Stimulated activated CD4-positive, alpha-beta T cell treated with anti-CD3 and anti-CD28 coated beads, Interleukin-15, amount 100 ng/mL, for 24 hours (primary cell): ENCODE measurements at places on chromosomes 12 and 14.

DNA sequence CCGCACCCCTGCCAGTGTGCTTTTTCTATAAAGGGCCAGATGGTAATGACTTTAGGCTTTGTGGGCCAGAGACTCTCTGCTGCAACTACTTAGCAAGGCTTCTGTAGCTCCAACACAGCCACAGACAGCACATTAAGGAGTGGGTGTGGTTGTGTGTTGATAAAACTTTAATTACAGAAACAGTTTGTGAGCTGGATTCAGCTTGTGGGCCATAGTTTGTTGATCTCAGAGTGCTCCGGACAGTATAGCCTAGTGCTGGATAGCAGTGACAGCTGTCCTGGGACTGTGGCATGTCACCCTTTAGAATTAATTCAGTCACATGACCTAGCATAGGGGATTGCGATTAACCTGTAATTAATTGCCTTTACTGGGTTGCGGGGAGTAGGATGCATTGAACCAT is 109.7 kb downstream of the ZNF664 start:
- DNase-seq: no peak

- no peak for DNase-seq
These were observed 8.7 kb upstream of the SLC4A8 start for GRCh38 chr12:51415931-51416330.

GRCh38 chr12:26833743-26834490 is 923 bp upstream of the ITPR2 start:
- DNase-seq: peak; percentile 56

DNA sequence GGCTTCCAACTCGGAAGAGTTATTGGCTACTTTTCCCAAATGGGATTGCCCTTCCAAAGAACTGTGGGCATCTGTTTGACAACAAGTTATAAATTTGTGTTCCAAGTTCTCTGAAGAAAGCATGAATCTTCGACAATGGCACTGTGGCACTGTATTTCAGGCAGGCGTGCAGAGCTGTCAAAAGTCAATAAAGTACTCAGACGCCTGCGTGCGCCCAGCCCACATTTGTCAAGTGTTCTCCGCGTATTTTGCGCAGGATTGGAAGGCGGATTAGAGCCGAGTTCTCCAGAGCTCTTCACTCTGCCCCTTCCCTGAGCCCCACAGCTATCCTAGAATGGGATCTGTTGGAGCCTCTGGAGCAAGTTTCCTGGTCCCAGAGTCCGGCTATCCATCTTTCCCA is 103.2 kb downstream of the SLC25A47 start:
- DNase-seq: no peak

GRCh38 chr14:96660123-96660522 is 137.1 kb upstream of the VRK1 start:
- DNase-seq: no peak

GRCh38 chr14:105083926-105084685 is 18.9 kb upstream of the GPR132 start:
- DNase-seq: no peak

DNA sequence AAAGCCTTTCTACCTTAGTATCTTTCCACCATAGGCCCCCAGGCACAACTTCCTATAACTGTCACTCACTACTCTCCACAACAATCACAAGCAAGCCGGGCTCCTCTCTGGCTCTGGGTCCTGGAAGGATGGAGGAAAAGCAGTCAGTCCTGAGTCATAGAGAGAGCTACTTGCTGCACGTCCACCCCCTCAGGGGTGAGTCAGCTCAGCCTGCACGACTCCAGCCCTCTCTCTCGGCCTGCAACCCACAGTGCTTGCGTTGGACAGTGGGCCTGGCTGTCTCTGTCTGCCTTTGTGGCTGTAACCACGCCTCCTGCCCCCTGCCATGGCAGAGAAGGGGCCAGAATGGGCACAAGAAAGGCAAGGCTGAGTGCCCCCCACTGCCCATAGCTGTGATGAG is 154.1 kb upstream of the FKBP4 start:
- peak; percentile 52 for DNase-seq

DNA sequence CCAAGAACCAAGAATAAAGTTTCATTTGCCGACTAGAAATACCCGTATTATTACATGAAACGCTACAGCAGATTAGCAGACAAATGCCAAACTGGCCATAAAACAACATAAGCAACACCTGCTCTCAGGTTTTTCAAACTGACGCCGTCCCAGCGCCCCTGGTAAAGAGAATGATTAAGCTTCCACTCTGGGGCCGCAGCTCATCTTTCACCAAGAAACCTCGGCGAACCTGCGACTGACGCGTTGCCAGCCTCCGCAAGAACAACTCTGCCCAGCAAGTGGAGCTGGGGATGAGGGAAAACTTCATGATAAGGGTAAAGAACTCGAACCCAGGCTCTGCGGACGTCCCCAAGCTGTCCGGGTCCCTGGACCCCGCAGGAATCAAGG is 530 bp downstream of the ARL1 start:
- no peak for DNase-seq

DNA sequence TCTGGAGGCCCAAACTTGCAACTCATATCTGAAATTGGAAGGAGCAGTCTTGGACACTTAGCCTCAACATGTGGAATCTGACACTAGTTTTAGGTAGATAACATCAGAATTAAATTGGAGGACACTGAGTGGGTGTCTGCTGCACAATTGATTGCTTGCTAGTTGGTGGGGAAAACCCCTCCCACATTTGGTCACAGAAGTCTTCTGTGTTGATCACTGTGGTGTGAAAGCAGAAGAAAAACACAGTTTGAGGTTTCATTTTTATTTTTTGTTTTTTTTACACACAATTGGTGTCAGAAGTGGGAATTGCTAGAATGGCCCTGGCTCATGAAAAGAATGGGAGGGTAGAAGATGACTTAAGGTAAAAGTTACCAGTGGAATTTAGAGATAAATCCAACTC is 78.0 kb upstream of the CD163 start:
- DNase-seq: no peak

DNA sequence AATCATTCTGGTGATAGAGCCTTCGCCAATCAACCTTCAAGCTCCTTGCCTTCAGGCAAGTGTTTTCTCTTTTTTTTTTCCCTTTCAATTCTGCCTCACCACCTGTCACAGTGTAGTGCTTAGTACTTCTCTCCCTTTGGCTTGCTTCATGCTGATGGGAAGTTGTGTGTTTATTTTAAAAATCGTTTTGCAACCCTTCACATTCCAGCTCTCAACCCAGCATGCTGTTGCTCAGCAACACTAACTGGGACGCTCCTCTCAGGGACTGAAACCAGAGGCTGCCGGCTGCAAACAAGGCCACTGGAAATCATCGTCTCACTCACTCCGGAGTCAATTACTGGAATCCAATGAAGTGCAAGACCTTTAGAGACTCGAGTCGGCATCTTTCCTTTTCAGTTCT is 342.7 kb downstream of the PRKD1 start:
- DNase-seq: no peak

- DNase-seq: no peak
These were observed 130.7 kb downstream of the SMOC1 start for GRCh38 chr14:70009961-70010360.

- DNase-seq: no peak
These were observed 12.8 kb downstream of the ZFHX2 start for GRCh38 chr14:23538785-23539184.

DNA sequence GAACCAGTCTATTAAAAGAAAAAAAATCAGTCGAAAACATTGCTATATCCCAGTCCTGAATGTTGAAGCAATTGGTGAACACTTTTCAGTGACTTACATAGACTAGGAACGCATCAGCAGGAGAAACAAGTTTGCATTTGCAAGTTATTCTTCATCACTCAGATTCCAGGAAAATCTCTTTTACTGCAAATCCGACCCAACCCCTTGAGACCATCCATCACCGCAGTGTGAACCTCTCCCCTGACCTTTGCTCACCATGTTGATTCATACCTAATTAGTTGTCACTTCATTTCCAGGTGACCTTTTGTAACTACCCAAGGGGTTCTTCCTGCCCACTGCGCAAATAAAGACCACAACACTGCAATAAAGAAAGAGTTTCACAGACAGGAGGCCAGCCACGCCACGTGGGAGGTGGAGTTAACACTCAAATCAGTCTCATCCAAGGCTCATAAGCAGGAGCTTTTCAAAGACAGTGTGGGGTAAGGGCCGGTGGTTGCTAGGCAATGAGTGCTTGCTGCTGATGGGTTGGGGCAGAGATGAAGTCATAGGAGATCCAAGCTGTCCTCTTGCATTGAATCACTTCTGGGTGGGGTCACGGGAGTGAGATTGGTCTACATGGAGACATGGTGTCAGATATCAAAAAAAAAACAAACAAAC is 241.3 kb upstream of the TMEM132C start:
- no peak for DNase-seq

DNA sequence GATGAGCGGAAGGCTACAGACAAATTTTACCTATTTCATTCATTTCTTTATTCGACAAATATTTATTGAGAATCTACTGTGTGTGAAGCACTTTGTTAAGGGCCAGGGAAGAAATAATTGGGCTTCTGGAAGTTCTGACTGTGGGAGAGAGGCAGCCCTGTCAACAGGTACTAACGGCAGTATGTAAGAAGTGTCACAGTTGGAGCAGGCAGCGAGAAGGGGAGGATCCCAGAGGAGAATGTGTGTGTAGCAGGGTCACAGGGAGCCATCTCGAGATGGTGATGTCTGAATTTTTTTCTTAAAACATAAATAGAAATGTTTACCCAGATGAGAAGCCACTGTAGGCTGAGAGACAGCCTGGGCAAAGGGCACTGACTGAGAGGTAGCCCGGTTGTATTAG is 163.3 kb upstream of the SLC38A2 start:
- no peak for DNase-seq

DNA sequence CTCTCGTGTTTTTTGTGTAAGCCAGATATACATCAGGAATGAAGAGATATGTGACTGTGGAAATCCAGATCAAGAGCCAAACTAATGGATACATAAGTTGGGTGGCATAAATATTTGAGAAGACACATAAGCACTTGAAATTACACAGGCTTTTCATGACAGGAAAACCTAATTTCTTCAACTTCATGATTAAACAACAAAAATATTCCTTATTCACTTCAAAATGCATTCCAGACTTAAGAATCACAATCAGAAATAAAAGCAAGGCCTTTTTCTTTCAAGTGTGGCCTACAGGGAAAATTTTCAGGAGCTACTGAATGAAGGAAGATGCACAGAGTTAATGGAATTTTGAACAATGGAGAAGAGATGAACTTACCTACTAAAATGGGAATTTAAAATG is 515.6 kb downstream of the FOXG1 start:
- DNase-seq: no peak

GRCh38 chr14:97025722-97026121 is 228.5 kb downstream of the VRK1 start:
- DNase-seq: no peak

- DNase-seq: peak; percentile 86
These were observed 4.7 kb downstream of the NAB2 start for GRCh38 chr12:57093415-57094207.
